ENCODE measurements at places on chromosomes 11 and 22.
A peak's percentile ranks its signal among the peaks of the same experiment; 100 is the strongest.

GRCh38 chr11:10606536-10607208 lies 38.2 kb upstream of the LYVE1 start:
- no peak for DNase-seq

GRCh38 chr22:49487950-49488349 lies 339.7 kb downstream of the BRD1 start:
- no peak for DNase-seq

GRCh38 chr11:18010121-18010670 lies 2.7 kb downstream of the SERGEF start:
- DNase-seq = peak; percentile 26

- DNase-seq = no peak
Measured at GRCh38 chr11:66368484-66368883, 3.1 kb downstream of the SLC29A2 start.

GRCh38 chr11:11349870-11350337 lies 3.1 kb downstream of the CSNK2A3 start:
- DNase-seq = no peak

DNA sequence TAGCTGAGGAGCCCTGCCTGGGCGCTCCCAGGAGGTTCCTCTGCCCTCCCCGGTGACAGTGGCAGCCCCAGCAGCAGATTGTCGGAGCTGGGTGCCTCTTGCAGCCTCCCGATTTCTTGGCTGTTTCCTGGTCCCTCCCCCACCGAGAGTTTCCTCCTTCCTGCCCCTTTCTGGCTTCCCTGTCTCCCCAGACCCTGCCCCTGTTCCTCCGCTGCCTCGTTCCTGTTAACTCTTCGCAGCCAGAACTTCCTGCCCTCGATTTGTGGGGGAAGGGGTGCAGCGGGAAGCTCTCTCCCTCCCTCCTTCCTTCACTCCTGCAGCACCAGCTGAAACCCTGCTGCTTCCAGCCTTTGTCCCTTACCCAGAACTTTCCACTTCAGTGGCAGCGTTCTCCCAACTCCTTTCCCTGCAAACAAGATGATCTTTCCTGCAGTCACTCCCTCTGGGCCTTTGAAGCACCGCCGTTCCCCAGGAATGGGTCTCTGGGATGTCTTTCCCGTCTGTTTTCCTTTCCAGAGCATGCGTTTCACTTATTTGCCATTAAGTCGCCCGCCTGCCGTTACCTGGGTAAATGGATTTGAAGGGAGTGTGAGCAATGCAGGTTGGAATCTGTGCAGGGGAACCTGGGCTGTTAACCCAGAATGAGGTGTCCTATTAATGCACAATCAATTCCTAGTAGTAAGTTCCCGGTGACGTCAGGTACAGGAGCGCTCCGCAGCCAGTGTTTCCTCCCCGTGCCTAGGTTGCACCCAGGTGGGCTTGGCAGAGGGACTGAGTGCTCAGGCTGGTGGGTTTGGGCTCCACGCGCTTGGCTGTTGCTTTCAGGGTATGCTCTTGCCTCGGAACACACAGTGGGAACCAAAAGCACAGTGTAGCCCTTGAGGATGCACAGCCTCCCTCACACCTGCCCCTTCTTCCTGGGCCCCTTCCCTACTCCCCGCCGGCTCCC lies 4.3 kb downstream of the GRK2 start:
- DNase-seq = no peak

- no peak for DNase-seq
Measured at GRCh38 chr22:17349172-17349571, 20.1 kb upstream of the CECR2 start.

DNA sequence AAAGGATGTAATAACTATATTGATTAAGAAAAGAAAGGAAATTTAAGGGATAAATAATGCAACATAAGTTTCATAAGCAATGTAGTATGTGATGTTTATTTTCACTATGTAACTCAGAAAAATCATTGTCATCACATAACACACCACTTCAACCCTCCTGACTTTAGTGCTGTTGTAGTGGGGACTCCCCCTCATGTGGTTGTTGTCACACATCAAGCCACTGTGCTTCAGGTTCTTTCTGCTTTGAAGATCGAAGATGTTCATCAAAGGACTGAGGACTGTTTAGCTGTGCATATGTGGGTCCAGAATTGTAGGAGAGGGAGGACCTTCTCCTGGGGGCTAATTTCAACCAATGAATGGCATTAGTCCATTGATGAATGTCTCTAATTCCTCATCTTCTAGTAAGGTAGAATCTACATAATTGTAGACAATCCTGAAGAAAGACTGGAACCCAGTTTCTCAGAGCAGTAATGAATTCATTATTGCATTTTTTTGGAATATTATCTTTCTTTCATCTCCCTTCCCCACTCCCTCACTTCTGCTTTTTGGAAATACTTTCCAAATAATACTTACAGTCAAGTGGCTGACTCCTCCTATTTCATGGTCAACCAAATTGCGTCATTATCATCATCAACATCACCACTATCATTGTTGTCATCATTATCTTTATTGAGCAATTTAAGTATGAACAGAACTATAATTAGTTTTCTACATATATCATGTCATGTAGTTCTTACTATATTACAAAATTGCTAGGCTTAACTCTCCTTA lies 9.8 kb upstream of the CARD16 start:
- DNase-seq = peak; percentile 0

DNA sequence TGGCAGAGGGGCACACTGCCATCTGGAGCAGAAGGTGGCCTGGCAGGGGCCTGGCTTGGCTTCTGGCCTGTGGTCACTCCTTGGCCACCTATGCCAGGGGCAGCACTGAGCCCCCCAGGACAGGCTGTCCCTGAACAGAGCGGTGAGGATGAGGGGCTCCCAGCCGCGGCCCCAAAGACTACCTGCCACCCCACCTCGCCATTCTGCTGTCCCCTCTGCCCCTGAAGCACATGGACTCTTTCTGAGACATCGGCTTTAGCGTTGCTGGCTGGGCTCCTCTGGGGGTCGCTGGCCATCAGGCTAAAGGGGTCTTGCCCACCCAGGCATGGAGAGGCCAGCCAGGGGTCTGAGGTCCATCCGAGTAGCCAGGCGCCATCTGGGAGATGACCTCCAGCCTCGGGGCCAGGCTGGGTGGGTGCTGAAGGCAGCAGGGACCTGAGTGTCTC lies 87.8 kb downstream of the WNT7B start:
- DNase-seq = no peak

DNA sequence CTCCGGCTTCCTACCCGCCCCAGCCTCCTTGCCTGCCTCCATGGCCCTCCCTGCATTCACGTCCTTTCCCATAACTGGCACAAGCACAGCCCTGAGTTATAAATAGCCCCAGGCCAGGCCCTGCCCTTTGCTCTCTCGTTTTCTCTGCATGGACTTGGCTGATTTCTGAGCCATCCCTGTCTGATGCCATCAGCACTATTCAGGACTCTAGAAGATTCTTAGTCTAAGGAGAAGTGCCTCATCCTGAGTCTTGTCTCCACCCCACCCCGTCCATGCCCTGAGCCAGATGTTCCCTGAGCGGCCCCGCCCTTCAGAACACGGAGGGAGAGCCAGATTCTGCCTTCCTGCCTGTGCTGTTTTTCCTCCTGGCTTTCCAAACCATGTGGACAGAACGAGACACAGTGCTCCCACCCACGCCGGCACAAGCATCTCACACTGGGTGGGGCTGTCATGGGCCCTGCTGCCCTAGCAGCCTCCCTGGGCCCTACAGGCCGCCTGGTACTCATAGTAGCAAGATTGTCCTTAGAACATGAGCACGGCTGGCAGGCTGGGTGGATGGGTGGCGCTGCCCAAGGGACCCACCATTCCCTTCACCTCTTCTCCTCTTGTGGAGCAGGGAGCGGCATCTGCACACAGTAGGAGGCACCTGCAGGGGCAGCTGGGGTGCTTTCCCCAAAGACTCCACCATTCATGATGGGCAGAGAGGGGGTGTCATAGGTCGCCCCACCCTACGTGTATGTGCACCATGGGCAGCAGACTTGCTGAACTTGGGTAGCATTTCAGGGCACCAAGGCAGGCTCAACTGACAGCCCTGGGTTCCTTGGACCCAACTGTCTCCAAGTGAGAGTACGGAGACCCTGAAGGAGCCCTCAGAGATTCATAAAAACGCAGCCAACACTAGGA lies 76.9 kb downstream of the BCR start:
- DNase-seq = no peak

GRCh38 chr11:60455531-60456042 lies at the start of gene MS4A1:
TSS of gene MS4A1 (plus strand) at chr11:60455847. CDS start at chr11:60462375, 6,528 bp downstream.
- DNase-seq = no peak

- no peak for DNase-seq
Measured at GRCh38 chr11:72989727-72990126, 152.4 kb downstream of the FCHSD2 start.

- no peak for DNase-seq
Measured at GRCh38 chr11:11937957-11938356, 70.5 kb downstream of the DKK3 start.

DNA sequence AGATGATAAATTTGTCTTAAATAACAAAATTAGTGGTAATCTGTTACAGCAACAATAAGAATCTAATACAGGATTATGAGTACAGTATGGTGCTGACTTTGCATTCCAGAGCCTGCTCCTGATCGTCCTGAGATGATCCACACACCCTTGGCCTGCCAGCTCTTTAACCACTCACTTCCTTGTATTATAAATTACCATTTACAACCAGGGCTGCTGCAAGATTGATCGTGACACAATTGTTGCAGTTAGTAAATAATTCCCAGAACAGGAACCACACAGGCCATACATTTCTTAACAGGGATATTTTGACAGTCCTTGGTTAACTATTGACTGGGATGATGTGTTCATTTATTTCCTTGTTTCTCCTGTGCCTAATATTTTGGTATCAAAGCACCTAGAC lies 3.8 kb upstream of the CBLIF start:
- DNase-seq = no peak

- DNase-seq = peak; percentile 44
Measured at GRCh38 chr11:112255067-112255720, 5.5 kb downstream of the PLET1 start.

DNA sequence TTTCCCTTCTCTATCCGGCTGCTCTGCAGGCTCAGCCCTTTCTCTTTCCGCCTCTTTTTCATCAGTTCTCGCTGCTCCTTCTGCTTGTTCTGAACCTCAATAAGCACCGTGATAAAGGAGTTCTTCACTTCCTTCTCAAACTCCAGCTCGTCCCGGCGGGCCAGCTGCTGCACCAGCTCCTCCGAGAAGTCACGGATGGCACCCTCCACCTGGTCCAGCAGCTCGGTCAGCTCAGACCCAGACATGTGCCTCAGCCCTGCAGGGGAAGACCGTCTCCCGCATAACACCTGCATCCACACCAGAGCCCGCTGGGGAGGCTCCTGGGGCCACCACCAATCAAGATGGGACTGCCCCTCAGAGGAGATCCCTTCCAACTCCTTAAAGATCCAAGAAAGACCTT lies 40.2 kb downstream of the FEZ1 start:
- no peak for DNase-seq

GRCh38 chr11:60831143-60831500 lies 10.8 kb upstream of the CCDC86 start:
- DNase-seq = peak; percentile 85

DNA sequence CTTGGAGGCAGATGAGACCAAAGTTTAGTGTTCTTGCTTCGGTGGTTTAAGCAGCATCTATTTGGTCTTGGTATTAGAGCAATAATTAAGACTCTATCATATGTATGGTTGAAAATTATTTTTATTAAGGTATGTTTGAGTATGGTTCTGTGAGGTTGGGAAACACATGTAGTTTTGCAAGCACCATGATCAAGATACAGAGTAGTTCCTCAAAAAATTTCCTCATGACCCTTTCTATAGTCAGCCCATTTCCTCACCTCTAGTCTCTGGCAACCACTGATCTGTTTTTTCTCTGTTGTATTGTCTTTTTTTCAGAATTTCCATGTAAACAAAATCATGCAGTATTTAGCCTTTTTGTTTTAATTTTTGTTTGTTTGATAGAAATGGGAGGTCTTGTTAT lies 18.4 kb downstream of the MTMR3 start:
- peak; percentile 72 for DNase-seq

DNA sequence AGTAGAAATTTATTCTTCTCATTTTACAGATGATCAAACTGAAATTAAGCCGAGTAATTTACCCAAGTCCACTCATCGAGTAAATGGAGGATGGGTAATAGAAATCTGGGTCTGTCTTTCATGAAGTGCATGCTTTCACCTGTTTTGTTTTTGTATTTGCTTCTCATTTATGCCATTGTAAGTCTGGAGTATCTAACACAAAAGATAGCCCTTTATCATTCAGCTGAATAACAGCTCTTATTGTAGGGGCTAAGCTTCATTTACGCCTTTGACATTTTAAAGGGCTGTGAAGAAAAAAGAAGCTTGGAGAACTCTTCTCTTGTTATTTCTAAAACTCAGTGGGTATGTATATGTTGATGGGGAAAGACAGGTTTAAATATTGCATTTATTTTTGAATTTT lies 1196.2 kb upstream of the TENM4 start:
- DNase-seq = no peak

GRCh38 chr11:29310725-29311342 lies 706.0 kb downstream of the KCNA4 start:
- DNase-seq = no peak

GRCh38 chr11:66316849-66317251 lies at the start of gene CD248:
TSS of gene CD248 (minus strand) at chr11:66317044. CDS start at chr11:66317027, 17 bp downstream.
- DNase-seq = no peak

- no peak for DNase-seq
Measured at GRCh38 chr11:124168796-124169195, 14.3 kb upstream of the OR10D3 start.

DNA sequence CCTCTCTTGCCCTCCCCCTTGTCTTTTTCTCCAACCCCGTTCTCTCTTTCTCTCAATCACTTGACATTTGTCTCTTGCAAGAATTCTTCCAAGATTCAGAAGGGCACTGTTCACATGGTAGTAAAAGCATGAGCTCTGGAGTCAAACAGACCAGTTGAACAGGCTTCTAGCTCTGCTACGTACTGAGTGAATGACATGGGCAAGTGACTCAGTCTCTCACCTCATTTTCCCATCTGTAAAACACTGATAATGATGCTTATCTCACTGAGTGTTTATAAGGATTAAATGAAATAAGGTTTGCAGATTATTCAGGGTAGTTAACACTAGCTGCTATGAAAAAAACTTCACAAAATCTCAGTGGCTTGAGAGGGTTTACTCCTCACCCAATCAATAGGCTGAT lies 5.9 kb upstream of the IL10RA start:
- DNase-seq = peak; percentile 43

DNA sequence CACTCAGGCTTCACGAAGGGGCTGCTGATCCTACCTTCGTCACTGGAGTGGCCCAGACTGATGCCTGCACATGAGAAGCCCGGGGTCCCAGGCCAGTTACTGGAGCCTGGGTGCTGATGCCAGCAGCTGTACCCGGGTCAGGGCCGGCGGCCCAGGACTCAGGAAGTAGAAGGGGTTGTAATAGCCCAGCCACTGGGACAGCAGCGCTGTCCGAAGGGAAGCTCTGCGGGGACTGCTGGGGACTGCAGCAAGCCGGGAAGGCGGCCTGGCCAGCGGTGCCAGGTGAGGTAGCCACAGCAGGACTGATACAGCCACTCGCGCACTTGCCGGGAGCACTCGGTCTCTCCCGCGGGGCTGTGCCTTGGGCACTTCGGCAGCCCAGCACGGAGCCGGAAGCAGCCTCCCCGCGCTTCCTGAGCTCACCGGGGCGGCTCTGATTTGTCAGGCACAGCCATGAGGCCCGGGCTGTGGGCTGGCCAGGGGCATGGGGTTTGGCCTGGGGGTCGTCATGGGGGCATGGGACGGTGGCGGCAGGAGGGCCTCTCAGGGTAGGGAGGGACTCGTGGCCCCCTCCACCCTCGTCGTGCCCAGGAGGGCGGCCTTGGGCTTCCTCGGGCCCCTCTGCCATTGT lies 13.9 kb upstream of the OR8K1 start:
- no peak for DNase-seq

Measured in OCI-M1 (cell line).